M059J (cell line): ENCODE measurements at places on chromosomes 2 and 18. TPM values are rescaled to one million over a fixed set of nuclear protein-coding genes. Genes with fewer than 3 reads are reported as not detected.

Gene CRYGC
- not detected in 2 replicates for total RNA-seq

Gene RAX
- total RNA-seq, result not detected in 2 replicates

Gene ZC3H6
- total RNA-seq, result 2.0 and 3.5 TPM in 2 replicates

Gene PID1
- 0.47 and 3.0 TPM in 2 replicates for total RNA-seq

Gene NEB
- not detected in 2 replicates for total RNA-seq

Gene GORASP2
- 57.4 and 58.6 TPM in 2 replicates for total RNA-seq

Gene PROM2
- 2.9 and 3.6 TPM in 2 replicates for total RNA-seq

Gene APCDD1
- total RNA-seq, result 2.4 and 6.8 TPM in 2 replicates

Gene ARHGAP25
- total RNA-seq, result 0.27 and 0.52 TPM in 2 replicates

Gene ERICH2
- total RNA-seq, result not detected in 2 replicates

Gene CCT4
- 194 and 248 TPM in 2 replicates for total RNA-seq

Gene UGT1A3
- total RNA-seq, result not detected in 2 replicates

Gene HAAO
- not detected in 2 replicates for total RNA-seq

Gene RAB1A
- 82.8 and 152 TPM in 2 replicates for total RNA-seq

Gene TOGARAM2
- total RNA-seq, result not detected in 2 replicates

Gene AMER3
- total RNA-seq, result not detected in 2 replicates

Gene DUSP2
- 75.8 and 103 TPM in 2 replicates for total RNA-seq

Gene CFAP53
- total RNA-seq, result 0.15 TPM in 1 of 2 replicates, not detected in the other

Gene UGT1A4
- total RNA-seq, result not detected in 2 replicates

Gene FSHR
- not detected in 2 replicates for total RNA-seq

Gene STK39
- 8.6 and 14.4 TPM in 2 replicates for total RNA-seq

Gene FLACC1
- 0.27 TPM in 1 of 2 replicates, not detected in the other for total RNA-seq

Gene TRAPPC8
- 23.8 and 34.4 TPM in 2 replicates for total RNA-seq

Gene PRKAG3
- total RNA-seq, result not detected in 2 replicates

Gene CYP27C1
- total RNA-seq, result 0.96 and 1.7 TPM in 2 replicates

Gene COBLL1
- total RNA-seq, result 12.5 and 15.6 TPM in 2 replicates

Gene MC2R
- not detected in 2 replicates for total RNA-seq

Gene SERPINB12
- total RNA-seq, result not detected in 2 replicates

Gene SUPT7L
- 22.0 and 27.8 TPM in 2 replicates for total RNA-seq

Gene MC5R
- total RNA-seq, result not detected in 2 replicates

Gene TEX44
- total RNA-seq, result not detected in 2 replicates

Gene SCG2
- 14.0 and 18.0 TPM in 2 replicates for total RNA-seq

Gene KCNS3
- 65.7 and 72.5 TPM in 2 replicates for total RNA-seq

Gene LAMA3
- total RNA-seq, result 1.8 and 2.4 TPM in 2 replicates

Gene POMC
- not detected in 2 replicates for total RNA-seq

Gene NCK2
- 16.4 and 19.3 TPM in 2 replicates for total RNA-seq

Gene PPP1CB
- total RNA-seq, result 113 and 163 TPM in 2 replicates

Gene SLC38A11
- 0.44 and 0.62 TPM in 2 replicates for total RNA-seq

Gene CFC1
- total RNA-seq, result not detected in 2 replicates

Gene CCDC121
- 0.42 and 1.4 TPM in 2 replicates for total RNA-seq

Gene CYP26B1
- 4.2 and 6.8 TPM in 2 replicates for total RNA-seq

Gene CD207
- not detected in 2 replicates for total RNA-seq

Gene PIEZO2
- total RNA-seq, result 11.7 and 22.9 TPM in 2 replicates

Gene DBI
- 195 and 214 TPM in 2 replicates for total RNA-seq

Gene CROCC2
- not detected in 2 replicates for total RNA-seq

Gene RABL2A
- 6.5 and 9.0 TPM in 2 replicates for total RNA-seq

Gene SLC5A7
- not detected in 2 replicates for total RNA-seq

Gene ALLC
- total RNA-seq, result not detected in 2 replicates

Gene MOCOS
- total RNA-seq, result 3.2 and 10.2 TPM in 2 replicates

Gene CFAP65
- not detected in 2 replicates for total RNA-seq

Gene EML6
- total RNA-seq, result 1.6 and 1.7 TPM in 2 replicates

Gene NEMP2
- total RNA-seq, result 4.4 and 9.5 TPM in 2 replicates

Gene ZNF532
- 52.2 and 60.9 TPM in 2 replicates for total RNA-seq

Gene IL1RN
- 0.05 TPM in 1 of 2 replicates, not detected in the other for total RNA-seq

Gene PSMA8
- 0.15 TPM in 1 of 2 replicates, not detected in the other for total RNA-seq

Gene SSB
- 68.5 and 76.0 TPM in 2 replicates for total RNA-seq

Gene SLC4A5
- total RNA-seq, result 0.02 TPM in 1 of 2 replicates, not detected in the other

Gene DCDC2C
- total RNA-seq, result not detected in 2 replicates

Gene TMEFF2
- total RNA-seq, result 0.12 and 0.34 TPM in 2 replicates
